CD4-positive, alpha-beta T cell treated with Interleukin-4 for 1 hour (primary cell): ENCODE measurements at places on chromosomes 6 and 20.

DNA sequence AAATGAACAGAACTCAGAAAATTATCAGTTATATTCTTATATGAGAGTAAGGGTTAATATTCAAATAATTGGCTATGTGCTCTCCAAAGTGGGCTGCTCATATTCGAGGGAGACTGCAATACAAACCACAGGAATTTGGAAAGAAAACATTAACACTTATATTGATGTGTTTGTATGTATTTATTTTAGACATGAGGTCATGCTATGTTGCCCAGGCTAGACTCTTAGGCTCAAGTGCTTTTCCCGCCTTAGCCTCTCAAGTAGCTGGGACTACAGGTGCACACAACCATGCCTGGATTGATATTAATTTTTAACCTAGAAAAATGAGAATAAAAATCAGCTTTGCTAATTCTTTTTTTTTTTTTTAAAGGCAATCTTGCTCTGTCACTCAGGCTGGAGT is 35.0 kb downstream of the BTBD9 start:
- DNase-seq = no peak

DNA sequence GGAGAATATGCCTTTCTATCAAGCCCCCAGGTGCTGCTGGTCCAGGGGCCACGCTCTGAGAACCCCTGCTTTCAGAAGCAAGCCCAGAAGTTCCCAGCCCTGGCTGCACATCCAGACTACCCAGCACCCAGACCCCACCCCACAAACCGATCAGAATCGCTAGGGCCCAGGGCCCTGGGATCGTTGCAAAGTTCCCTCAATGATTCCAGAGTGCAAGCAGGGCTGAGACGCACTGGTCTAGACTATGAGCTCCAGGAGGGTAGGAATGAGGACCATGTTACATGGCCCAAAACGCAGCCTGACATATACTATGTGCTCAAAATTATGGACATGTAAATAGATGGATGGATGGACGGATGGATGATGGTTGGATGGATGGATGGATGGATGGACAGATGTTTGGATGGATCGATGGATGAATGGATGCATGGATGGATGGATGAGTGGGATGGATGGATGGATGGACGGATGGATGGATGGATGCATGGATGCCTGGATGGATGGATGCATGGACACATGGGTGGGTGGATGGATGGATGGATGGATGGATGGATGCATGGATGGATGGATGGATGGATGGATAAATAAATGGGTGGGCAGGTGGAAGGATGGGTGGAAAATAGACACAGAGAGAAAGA is 194.1 kb downstream of the PREX1 start:
- DNase-seq = no peak

GRCh38 chr6:1834646-1835516 is 225.2 kb downstream of the FOXC1 start:
- no peak for DNase-seq

GRCh38 chr6:34468378-34468892 is 2.6 kb downstream of the PACSIN1 start:
- DNase-seq = no peak

DNA sequence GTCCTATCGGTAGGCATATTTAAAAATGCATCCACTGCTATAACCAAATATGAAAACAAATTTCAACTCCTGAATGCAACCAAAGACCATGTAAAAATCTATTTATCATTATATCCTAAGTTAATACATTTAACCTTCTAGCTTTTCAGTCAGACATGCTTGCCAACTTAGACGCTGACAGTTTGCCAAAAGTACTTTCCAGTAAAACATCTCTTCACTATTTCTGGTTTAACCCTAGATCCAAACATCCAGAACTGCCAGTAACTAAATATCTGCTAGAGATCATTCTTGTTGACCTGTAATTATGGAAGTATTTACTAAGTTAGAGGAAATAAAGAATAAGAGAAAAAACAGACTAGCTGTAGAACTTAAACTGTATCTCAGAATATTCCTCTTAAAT is 210.2 kb upstream of the THEMIS start:
- no peak for DNase-seq

DNA sequence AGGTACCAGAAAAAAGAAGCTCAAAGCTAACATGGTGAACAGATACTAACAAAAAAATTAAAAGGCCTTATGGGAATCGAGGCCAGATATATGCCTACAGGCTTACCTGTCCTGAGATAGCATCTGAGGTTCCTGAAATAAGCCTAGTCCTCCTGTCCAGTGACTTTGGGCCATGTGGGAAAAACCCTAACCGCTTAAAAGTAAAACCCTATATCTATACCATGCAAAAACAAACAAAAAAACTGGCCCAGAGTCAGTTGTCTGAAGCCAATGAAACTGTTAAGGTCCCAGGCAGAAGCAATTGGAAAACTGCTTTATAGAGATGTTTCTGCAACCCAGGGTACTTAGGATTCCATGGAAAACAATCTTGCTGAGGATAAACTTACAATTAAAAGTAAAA is 122.9 kb downstream of the HIVEP1 start:
- no peak for DNase-seq

DNA sequence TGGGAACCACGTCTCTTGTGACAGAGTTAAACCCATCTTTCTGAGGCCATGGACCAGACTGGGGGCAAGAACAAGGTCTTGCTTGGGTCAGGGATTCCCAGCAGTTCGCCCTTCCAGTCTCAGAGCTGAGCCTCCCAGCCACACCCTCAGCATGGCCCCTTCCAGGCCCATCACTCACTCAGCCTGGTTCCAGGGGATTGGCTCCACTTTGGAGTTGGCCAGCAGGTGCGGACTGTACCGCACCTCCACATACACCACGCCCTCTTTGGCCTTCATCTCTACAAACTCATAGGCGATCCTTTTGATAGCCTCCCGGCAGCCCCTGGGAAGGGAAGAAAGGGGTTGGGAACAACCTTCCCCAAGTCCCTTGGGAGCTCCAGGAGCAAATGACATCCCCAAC is 25.2 kb downstream of the ADA start:
- DNase-seq = no peak

DNA sequence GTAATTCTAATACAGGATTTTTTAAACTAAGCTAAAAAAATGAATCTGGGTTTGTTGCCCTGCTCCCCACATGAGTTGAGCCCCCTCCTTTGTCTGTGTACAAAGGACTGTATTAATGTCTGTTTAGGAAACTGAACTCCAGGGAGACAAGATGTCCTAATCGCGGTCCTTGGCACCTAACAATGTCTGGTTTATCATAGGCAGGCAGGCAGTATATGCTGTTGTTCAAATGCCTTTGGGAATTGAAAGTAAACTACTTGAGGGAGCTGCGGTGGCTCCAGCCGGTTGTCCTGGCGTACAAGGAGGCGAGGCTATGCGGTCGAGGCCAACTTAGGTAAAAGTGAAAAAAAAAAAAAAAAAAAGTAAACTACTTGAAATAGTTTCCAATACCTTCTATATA is 98.5 kb downstream of the TULP4 start:
- DNase-seq = no peak

DNA sequence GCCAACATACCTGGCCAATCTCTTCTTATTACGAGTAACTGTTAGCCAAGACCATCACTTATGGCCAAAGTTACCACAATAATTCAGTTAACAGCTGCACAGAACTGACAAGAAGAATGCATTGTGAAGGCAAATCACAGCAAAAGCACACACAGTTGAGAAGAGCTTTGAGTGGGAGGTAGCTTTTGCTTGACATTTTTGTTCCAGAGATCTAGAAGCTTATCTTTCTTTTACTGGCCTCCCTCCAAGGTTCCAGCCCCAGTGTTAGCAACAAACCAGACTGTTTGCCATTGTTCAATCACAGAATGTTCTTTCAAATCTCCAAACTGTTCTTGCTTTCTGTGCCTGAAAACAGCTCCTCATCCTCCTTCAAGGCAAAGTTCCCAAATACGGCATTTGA is 35.9 kb upstream of the IRAK1BP1 start:
- DNase-seq = no peak

DNA sequence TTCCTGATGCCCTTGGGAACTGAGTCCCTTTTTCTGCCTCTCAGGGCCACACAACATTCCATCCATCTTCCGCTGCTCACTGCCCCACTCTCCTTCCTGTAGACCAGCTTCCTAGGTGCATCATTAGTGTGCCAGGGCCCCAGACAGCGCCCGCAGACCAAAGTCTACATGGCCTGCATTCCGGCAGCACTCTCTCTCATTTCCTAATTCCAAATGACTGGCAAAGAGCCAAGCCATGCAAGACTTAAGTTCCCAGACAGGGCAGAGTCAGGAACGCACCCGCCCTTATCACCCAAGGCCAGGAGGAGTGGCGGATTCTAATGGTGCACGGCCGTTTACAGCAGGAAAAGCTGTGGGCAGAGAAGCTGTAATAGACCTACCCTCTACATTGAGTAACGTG is 159.8 kb upstream of the ARID1B start:
- no peak for DNase-seq

DNA sequence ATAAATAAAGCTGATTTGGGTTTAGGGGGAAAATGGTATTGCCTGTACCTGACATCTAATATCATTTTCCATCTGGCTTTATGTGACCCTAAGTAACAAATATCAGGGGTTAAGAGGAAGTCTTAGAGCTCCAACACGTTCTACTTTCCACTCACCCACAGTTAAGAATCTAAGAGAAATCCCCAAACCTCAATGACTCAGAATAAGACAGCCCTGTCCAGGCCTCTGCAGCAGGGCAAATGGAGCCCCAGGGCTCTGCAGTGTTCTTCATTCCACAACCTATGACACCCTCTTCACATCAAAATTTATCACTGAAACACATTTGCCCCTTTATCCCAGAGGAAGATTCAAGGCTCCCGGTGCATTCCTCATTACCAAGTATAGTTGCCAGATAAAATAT is 20.3 kb upstream of the TENT5A start:
- no peak for DNase-seq

- DNase-seq = no peak
Observed at GRCh38 chr6:4606821-4607704, 169.1 kb upstream of the CDYL start.

DNA sequence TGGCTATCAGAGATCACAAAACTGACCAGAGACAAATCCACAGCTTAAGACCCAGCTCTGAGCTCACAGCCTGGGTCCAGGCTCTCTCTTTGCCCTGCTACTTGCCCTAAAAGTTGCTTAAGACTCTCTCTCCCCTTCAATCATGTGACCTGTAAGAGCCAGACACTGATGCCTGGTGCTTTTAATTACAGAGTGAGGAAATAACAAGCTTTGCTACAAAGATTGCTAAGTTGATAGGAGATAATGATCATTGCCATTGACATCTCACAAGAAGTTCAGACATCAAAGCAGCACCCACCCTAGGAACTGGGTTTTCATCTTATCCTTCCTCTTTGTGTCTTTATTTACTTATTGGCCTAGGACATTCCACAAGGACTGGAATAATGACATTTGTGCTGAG is 125.9 kb upstream of the CD93 start:
- no peak for DNase-seq

GRCh38 chr20:17491041-17491440 is 40.1 kb downstream of the BFSP1 start:
- DNase-seq = no peak

- DNase-seq = no peak
Observed at GRCh38 chr6:13380761-13381160, 52.4 kb upstream of the TBC1D7 start.

- DNase-seq = no peak
Observed at GRCh38 chr6:106530502-106530901, 98.8 kb downstream of the RTN4IP1 start.

- no peak for DNase-seq
Observed at GRCh38 chr20:22815603-22816315, 219.4 kb upstream of the SSTR4 start.

DNA sequence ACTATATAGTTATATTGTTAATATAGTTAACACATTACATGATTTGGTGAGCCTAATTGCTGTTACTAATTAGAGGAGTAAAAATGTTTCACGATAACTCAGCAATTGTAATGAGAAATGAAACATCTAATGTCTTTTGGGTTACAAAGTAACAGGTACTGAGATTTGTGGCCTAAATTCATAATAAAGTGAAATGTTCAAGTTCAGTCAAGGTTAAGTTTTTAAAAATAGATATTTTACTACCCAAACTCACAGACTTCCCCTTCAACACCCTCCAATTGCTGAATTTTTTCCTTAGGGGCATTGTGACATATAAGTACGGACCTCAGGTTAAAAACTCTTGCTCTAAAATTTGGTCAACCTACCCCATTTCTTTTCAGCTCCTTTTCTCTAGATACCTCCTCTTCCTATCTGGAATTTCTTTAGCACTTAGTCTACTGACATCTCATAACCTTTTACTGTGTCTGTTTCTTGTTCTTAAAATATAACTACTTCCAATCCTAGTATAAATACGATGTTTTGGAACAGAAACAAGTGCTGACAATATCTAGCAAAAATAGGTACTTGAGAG is 112.3 kb upstream of the PRSS16 start:
- no peak for DNase-seq

DNA sequence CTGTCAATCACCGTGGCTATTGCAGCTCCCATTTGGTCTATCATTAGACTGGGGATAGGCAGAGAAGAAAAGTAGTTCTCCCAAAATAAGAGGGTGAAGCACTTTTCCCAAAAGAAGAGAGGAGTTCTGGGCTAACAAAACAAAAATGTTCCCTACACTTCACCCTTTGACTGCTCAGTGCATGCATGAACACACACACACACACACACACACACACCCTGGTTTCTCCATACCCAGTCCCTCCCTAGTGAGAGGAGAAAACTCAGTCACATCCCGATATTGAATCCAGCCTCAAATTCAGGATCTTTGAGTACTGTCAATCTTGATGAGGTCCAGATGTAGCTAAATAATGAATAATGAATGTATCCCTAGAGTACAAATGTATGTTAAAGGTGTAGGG is 4.6 kb upstream of the TBPL1 start:
- DNase-seq = no peak

- peak; percentile 47 for DNase-seq
Observed at GRCh38 chr6:14638906-14639761, 521.6 kb downstream of the CD83 start.

- no peak for DNase-seq
Observed at GRCh38 chr20:32514760-32515159, 70.4 kb downstream of the NOL4L start.

DNA sequence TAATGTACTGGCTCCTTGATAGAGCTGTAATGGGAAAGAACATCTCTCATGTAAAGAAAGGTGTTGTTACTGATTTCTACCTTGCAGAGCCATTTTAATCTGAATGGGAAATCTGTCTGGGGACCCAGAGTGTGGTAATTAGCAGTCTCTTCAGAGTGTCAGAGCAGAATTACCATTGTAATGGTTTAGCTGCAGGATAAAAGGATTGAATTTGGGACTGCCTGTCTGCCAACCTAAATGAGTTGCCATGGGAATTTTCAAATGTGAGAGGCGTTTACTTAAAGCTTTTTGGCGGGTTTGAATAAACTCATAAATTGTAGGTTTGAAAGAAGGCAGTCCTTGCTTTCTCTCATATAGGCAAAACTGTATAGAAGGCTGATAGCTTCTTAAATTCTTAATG is 128.8 kb downstream of the QKI start:
- DNase-seq = no peak
